HCEC 1CT (cell line): ENCODE measurements at places on chromosomes 2 and 18.

GRCh38 chr18:58336605-58337004 lies 292.3 kb downstream of the ALPK2 start:
- peak; percentile 39 for DNase-seq

DNA sequence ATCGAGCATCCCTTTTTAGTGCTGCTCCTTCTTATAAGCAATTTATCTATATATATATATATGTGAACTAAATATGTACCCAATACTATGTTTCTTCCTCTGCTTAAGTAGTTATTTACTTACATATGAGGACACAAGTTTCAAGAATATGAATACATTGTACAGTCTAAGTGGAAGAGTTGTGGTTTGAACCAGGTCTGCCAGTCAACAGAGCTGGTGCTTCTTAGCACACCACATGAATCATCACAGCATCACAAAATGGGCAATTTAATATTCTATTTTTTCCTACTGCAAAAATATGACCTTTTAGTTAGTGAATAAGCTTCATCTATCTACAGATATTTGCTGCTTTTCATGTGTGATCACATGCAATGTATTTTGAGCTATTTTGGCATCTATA lies 64.4 kb upstream of the SPAG16 start:
- no peak for DNase-seq

- peak; percentile 20 for DNase-seq
These were observed 619.0 kb downstream of the SLC4A3 start for GRCh38 chr2:220246386-220246785.

GRCh38 chr2:18560797-18561085 lies 288 bp upstream of the RDH14 start:
- DNase-seq: no peak

GRCh38 chr2:3956406-3956805 lies 253.0 kb downstream of the DCDC2C start:
- no peak for DNase-seq

GRCh38 chr2:209614690-209615369 lies 156.8 kb upstream of the UNC80 start:
- no peak for DNase-seq

- no peak for DNase-seq
These were observed 231.6 kb upstream of the CRIM1 start for GRCh38 chr2:36123995-36124394.

DNA sequence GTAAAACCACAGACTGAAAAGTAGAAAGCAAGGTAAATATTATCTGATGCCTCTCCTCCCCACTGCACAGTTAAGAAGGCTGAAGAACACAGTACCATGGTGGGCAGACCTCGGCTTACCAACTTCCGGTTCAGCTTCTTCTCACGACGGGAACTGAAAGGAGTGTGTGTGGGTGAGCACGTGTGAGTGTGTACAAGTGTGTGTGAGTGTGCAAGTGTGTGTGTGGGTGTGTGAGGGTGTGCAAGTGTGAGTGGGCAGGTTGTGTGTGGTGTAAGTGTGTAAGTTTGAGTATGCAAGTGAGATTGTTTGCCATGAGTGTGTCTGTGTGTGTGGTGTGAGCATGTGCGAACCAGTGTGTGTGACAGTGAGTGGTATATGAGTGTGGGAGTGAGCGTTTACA lies 103.5 kb downstream of the ADD2 start:
- DNase-seq: no peak

- DNase-seq: no peak
These were observed 18.7 kb downstream of the MEMO1 start for GRCh38 chr2:31992025-31992579.
